WTC11 (cell line): ENCODE measurements at places on chromosomes 2 and 18. TPM values are rescaled to one million over a fixed set of nuclear protein-coding genes. Genes with fewer than 3 reads are reported as not detected.
A peak's percentile ranks its signal among the peaks of the same experiment; 100 is the strongest.

AQP12A gene
- total RNA-seq, result not detected in 3 replicates

DNA sequence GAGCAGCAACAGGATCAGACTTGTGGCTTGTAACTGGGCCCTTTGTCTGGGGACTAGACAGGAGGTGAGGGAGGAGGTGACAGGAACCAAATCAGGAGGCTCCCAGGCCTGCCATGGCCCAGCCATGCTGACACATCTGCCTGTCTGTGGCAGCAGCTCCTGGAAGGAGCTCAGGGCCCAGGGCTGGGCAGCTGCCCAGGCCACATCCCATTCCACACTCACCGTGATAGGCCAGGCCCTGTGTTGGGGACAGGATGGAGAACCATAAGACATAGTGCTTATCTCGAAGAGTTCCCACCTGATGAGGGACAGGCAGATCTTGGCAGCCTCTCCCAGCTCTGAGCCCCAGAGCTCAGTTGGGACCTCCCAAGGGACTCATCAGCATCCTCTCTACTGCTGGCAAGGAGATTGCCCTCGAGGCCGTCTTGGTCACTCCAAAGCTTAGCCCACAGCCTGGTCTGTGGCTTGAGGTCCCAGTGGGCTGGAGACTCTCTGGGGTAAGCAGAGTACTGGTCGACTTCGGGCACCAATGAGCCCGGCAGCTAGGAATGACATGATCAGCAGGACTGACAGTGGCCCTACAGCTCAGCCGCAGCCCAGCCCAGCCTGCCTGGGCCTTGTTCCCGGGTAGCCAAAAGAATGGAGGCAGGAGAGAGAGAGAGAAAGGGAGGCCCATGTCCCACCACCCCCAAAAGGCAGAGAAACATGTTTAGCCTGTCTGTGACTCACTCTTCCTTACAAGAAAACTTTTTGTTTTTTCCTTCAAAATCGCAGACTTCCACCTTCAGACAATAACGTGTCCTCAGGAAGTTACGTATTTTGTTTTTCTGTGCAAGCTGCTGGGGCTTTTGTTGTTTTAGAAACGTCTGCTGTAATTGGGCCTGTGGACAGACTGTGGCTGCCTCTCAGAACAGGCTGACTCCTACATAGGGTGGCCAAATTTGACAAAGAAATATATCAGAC lies 82.1 kb downstream of the HS1BP3 start:
- DNase-seq, result no peak
- no peak overlapping the region for H3K4me3 ChIP-seq
- H3K27me3 ChIP-seq, result peaks cover 3% of the 10 kb centered on the region; the same call in 1 of the 2 replicates
- H3K36me3 ChIP-seq, result no peaks in the 10 kb centered on the region
- peaks cover 16% of the 10 kb centered on the region for H3K4me1 ChIP-seq

LYG2 gene
- total RNA-seq, result 0.25 TPM in 1 of 3 replicates, not detected in the others

FAHD2A gene
- 39.8 to 47.9 TPM (median 45.4 TPM) in 3 replicates for total RNA-seq

DNA sequence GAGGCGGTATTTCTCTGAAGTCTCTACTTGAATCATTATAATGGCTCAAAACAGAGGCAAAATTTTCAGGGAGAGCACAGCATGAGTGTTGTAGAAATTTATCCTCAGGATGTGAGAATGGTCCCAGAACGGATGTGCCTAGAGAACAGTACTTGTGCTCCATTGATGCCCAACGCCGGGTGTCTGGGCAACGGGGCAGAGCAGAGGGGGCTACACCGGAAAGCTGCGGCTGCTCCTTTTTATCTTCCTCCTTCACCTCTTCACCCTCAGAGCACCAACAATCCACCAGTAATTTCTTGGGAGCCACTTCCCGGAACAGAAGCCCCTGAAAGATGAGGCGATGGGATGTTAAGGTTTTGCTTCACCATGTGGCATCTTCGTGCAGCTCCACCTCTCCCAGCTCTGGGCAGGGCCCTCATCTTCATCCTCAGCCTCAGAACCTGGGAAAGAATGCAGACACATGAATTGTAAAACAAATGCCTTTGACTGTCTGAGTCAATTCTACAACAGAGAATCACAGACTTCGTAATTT lies 71.5 kb downstream of the PTGR3 start:
- no peaks in the 10 kb centered on the region; the same call in 1 of the 2 replicates for H3K27me3 ChIP-seq
- no peak for DNase-seq
- H3K27ac ChIP-seq, result no peak overlapping the region
- no peaks in the 10 kb centered on the region for H3K36me3 ChIP-seq

ABHD1 gene
- total RNA-seq, result 0.31 to 0.62 TPM (median 0.53 TPM) in 3 replicates

GRCh38 chr18:32669549-32670165 lies 103.2 kb downstream of the KLHL14 start:
- no peak overlapping the region for H3K4me3 ChIP-seq
- H3K36me3 ChIP-seq, result no peaks in the 10 kb centered on the region
- H3K27ac ChIP-seq, result no peak overlapping the region
- H3K27me3 ChIP-seq, result no peaks in the 10 kb centered on the region
- peak; percentile 58 for DNase-seq
- 0 out of 2 replicates have a peak, but pooled peaks cover 3% of the 10 kb centered on the region for H3K4me1 ChIP-seq

- peak overlapping the region; percentile 96 for H3K4me3 ChIP-seq
- H3K4me1 ChIP-seq, result peaks cover 17% of the 10 kb centered on the region
- H3K27me3 ChIP-seq, result peaks cover 21% of the 10 kb centered on the region
These were observed 918 bp upstream of the NABP1 start for GRCh38 chr2:191676790-191677645.

- H3K36me3 ChIP-seq, result no peaks in the 10 kb centered on the region
- no peak overlapping the region for H3K4me3 ChIP-seq
- no peak overlapping the region for H3K27ac ChIP-seq
- H3K4me1 ChIP-seq, result peaks cover 23% of the 10 kb centered on the region
These were observed 353.6 kb downstream of the ARHGAP15 start for GRCh38 chr2:143482771-143483170.

GAL3ST2 gene
- total RNA-seq, result 0.73 to 0.98 TPM (median 0.78 TPM) in 3 replicates

DNA sequence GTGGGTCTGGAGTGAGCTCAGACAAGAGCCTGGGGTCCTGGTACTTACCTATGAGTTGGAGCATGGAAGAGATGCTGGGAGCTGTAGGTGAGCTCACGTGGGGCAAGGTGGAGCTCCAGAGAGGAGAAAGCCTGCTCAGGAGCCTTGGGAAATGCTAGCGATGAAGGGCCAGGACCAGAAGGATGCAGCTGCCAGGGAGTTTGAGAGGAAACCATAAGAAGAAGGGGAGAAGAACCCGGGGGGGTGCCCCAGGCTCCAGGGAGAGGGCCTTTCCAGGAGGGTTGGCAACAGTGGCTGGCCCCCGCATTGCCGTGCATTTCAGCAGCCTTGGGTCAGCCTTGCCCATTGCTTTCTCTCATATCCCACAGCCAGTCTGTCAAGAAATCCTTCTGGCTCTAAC lies 268.7 kb downstream of the GLI2 start:
- DNase-seq, result no peak
- H3K36me3 ChIP-seq, result 0 out of 2 replicates have a peak, but pooled peaks cover 3% of the 10 kb centered on the region
- peaks cover 76% of the 10 kb centered on the region for H3K27me3 ChIP-seq
- H3K4me3 ChIP-seq, result no peak overlapping the region
- no peak overlapping the region for H3K27ac ChIP-seq

- H3K4me3 ChIP-seq, result no peak overlapping the region
- peaks cover 12% of the 10 kb centered on the region for H3K36me3 ChIP-seq
- no peaks in the 10 kb centered on the region for H3K27me3 ChIP-seq
- no peak for DNase-seq
These were observed 15.5 kb downstream of the SLC25A12 start for GRCh38 chr2:171878481-171878993.

DNA sequence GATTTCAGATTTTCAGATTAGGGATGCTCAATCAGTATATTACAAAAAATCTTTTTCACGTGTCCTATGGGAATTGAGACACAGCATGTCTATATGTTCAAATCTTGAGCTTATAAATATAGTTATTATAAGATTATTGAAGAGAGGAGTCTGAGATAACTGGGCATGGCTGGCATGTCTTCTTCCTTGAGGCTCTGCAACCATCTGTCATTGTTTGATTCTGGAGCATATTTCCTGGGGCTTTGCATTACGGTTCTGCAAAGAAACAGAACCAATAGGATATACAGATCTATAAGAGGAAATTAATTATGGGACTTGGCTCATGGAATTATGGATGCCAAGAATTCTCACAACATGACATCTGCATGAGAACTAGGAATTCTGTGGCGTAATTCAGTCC lies 386.1 kb downstream of the SOCS6 start:
- H3K27ac ChIP-seq, result no peak overlapping the region
- no peaks in the 10 kb centered on the region for H3K4me1 ChIP-seq
- peaks cover 7% of the 10 kb centered on the region; the same call in 1 of the 2 replicates for H3K27me3 ChIP-seq
- DNase-seq, result no peak
- peaks cover 51% of the 10 kb centered on the region for H3K36me3 ChIP-seq
- H3K4me3 ChIP-seq, result no peak overlapping the region

- H3K27me3 ChIP-seq, result peaks cover 9% of the 10 kb centered on the region
- peak overlapping the region; percentile 85 for H3K4me3 ChIP-seq
- H3K27ac ChIP-seq, result peak overlapping the region; percentile 90
- DNase-seq, result no peak
- peaks cover 29% of the 10 kb centered on the region for H3K4me1 ChIP-seq
These were observed 1.6 kb downstream of the COPS9 start for GRCh38 chr2:240134466-240134865.

IL36A gene
- not detected in 3 replicates for total RNA-seq

- no peak overlapping the region for H3K27ac ChIP-seq
- DNase-seq, result no peak
- no peaks in the 10 kb centered on the region for H3K4me1 ChIP-seq
- H3K36me3 ChIP-seq, result peaks cover 3% of the 10 kb centered on the region; the same call in 1 of the 2 replicates
- no peaks in the 10 kb centered on the region for H3K27me3 ChIP-seq
- H3K4me3 ChIP-seq, result no peak overlapping the region
These were observed 271.0 kb upstream of the KCNJ3 start for GRCh38 chr2:154427453-154427852.

DSC2 gene
- total RNA-seq, result 27.0 to 29.8 TPM (median 28.3 TPM) in 3 replicates

- no peak for DNase-seq
- no peaks in the 10 kb centered on the region for H3K4me1 ChIP-seq
- H3K27me3 ChIP-seq, result no peaks in the 10 kb centered on the region
- H3K36me3 ChIP-seq, result peaks cover 16% of the 10 kb centered on the region
- H3K4me3 ChIP-seq, result no peak overlapping the region
- H3K27ac ChIP-seq, result peak overlapping the region; percentile 41; the same call in 1 of the 2 replicates
These were observed 24.7 kb downstream of the SNRPD1 start for GRCh38 chr18:21636769-21637168.

GRCh38 chr2:26852405-26853306 lies 4.7 kb downstream of the DPYSL5 start:
- no peak overlapping the region for H3K4me3 ChIP-seq
- no peak for DNase-seq
- no peak overlapping the region for H3K27ac ChIP-seq

IL37 gene
- total RNA-seq, result 0.30 to 0.48 TPM in 2 of 3 replicates, not detected in the other

HRH4 gene
- total RNA-seq, result not detected in 3 replicates

DNA sequence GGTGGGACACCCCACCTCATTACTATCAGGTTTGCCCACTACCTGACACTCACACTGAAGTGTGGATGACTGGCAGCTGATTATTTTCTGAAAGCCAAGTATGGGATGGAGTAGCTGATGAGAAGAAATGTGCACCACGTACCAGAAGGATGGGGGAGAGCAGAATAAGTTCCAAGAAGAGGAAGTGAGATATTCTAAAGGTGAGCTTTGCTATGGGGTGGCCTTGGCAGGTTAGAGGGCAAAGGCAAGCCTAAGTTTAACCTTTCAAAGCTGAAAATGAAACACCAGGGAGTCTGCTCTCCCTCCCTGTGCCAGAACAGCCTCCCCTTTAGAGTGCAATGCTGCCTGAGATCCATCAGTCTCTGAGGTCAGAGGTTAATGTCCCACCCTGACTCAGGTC lies 196.1 kb upstream of the OSR1 start:
- H3K36me3 ChIP-seq, result no peaks in the 10 kb centered on the region
- H3K27ac ChIP-seq, result no peak overlapping the region
- no peak for DNase-seq
- H3K4me3 ChIP-seq, result no peak overlapping the region

GRCh38 chr18:49459404-49460171 lies 857 bp downstream of the DYM start:
- H3K4me3 ChIP-seq, result peak overlapping the region; percentile 73
- no peak for DNase-seq
- H3K36me3 ChIP-seq, result 0 out of 2 replicates have a peak, but pooled peaks cover 5% of the 10 kb centered on the region
- peaks cover 11% of the 10 kb centered on the region for H3K27me3 ChIP-seq

GRCh38 chr2:237096201-237096600 lies 10.5 kb downstream of the COPS8 start:
- no peak for DNase-seq
- H3K4me1 ChIP-seq, result peaks cover 10% of the 10 kb centered on the region
- no peaks in the 10 kb centered on the region for H3K27me3 ChIP-seq
- H3K27ac ChIP-seq, result no peak overlapping the region
- no peak overlapping the region for H3K4me3 ChIP-seq
